ENCODE measurements at places on chromosomes 1 and 21.
A peak's percentile ranks its signal among the peaks of the same experiment; 100 is the strongest.

GRCh38 chr1:29177022-29177705 lies 4.5 kb downstream of the SRSF4 start:
- DNase-seq = no peak

DNA sequence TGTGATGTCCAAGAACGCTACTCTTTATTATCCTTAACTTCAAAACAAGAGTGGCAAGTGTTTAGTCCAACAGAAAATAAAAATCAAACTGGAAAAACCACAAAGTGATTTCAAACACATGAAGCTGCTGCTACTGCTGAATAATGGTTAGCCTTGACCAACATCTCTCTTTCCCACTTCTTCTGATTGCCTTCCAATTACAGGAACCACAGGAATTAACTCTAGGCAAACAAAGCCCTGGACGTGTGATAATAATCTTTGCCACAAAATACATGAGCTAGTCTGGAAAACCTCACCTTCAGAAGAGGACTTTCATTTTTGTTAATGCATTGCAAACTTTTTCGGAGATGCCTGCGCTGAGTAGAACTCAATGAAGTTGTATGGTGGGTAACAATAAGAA lies 48.6 kb upstream of the COL11A1 start:
- no peak for DNase-seq

DNA sequence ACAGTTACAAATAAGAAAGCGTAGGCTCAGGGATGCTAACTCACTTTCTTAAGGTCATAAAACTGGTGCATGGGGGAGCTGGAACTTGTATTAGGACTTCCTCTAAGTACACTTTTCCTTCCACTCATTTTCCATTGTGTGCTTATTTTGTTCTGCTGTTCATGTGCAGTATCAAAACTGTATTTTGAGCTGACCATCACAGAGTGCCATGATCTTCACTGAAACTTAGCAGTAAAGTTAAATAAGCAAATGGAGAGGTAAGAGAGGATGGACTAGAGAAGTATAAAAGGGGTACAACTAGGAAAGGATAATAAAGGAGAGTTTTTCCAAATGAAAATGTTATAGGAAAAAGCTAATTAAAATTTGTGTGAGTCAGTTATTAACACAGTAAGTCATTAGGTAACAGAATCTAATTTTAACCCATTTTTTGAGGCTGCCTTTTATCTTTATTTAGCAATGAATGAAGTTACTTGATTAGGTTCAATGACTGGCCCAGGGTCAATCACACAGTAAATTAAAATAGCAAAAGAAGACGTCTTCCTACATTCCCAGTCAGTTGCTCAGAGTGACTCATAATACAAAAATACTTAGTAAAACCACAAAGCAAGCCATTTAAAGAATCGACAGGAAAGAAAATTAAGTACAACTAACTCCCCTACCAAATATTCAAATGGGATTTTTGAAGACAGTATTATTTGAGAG lies 165.8 kb upstream of the C1orf105 start:
- no peak for DNase-seq

DNA sequence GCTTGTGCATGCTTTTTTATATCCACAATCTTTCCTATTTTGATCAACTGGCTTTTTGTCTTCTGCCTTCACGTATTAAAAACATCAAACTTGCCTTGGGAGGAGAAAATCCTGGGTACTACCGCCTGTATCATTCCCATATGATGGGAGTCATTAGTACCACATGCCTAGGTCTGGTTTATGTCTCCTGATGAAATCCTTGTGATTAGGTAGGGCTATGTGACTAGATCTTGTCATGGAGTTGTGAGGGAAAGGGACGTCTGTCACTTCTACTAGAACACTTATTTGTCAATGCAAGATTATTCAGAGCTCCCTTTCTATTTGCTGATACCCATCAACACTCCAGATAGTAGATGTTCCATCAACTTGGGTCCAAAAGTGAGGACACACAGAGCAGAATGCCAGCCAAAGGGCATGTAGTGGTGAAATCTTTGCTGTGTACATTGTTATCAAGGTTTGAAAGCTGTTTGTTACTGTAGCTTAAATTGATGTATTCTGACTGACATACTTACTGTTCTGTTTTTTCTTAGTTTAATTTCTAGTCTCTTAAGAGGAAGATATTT lies 621.8 kb upstream of the NR5A2 start:
- no peak for DNase-seq

GRCh38 chr1:234544087-234544579 lies 65.2 kb upstream of the TARBP1 start:
- peak; percentile 94 for DNase-seq

DNA sequence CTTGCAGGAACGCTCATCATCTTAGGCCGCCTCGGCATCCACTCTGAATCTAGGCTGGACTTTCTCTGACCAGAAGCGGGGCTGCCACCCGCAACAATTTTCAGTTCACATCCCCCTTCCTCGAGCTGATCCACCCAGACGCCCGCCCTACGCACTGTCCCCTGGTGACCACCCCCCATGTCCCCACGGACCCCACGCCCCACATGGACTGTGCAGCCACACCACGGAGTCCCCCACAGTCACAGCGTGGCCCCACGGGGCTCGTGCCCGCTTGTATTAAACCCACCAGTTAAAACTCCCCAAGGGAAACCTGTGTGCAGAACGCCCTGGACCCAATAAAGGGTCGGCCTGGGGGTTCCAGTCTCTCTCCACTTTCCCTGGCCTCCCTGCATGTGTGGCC lies 13.0 kb upstream of the C1QTNF12 start:
- DNase-seq = no peak

- DNase-seq = no peak
Observed at GRCh38 chr21:44592446-44593311, at the start of gene KRTAP10-6. KRTAP10-6 (minus strand) TSS chr21:44592505; CDS start chr21:44592484, 21 bp downstream.

DNA sequence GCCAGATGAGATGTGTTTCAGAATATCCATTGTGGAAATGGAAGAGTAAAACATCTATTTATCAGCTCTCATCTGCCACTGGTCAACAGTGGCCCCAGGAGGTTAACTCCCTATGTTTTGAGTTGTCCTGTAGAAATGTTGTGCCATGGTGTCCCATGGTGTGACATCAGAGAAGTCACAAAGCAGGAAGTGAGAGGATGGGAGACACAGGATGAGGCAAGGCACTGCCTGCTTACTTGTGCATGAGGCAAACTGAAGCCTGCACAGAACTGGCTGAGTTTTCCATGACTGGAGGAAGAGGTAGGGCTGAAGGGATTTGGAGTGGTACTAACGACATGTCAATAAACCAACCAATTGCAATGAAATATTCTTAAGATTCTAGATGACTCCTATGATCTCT lies 131.5 kb upstream of the ZNF644 start:
- DNase-seq = no peak

DNA sequence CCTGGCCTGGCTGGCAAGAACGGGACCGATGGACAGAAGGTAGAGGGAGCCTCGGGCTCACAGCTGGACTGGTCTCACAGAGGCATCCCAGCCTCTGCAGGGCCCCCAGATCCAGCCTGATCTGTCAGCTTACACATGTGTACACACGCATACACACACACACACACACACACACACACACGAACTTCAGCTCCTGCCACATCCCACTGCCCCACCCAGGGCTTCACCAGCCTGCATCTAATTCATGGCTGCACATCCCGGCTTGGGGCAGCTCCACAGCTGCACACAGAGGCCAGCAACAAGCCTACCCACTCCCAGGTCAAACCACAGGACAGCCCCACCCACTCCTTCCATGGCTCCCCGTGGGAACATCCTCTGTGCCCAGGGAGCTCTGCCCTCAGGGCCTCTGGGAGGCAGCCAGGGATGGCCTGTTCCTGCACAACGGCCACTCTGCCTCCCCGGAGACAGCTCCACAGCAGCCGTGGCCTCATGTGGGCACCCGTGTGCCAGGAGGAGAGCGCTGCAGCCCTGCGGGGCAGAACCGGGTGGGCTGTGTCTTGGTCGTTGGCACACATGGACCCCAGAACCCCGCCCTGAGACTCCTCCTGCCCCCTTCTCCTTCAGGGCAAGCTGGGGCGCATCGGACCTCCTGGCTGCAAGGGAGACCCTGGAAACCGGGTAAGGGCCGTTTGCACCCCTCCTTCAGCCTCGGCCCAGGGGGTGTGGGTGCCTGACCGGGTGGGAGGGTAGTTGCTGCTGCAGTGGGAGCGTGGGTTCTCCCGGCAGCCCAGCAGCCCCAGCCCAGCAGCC lies 19.1 kb downstream of the COL6A2 start:
- DNase-seq = peak; percentile 20

GRCh38 chr1:17673329-17674072 lies 81.6 kb upstream of the ACTL8 start:
- DNase-seq = no peak

GRCh38 chr1:61293986-61294504 lies 211.7 kb downstream of the NFIA start:
- no peak for DNase-seq

- DNase-seq = no peak
Observed at GRCh38 chr1:60657926-60658325, 424.4 kb upstream of the NFIA start.

- no peak for DNase-seq
Observed at GRCh38 chr1:212218911-212219310, 66.3 kb upstream of the PPP2R5A start.

DNA sequence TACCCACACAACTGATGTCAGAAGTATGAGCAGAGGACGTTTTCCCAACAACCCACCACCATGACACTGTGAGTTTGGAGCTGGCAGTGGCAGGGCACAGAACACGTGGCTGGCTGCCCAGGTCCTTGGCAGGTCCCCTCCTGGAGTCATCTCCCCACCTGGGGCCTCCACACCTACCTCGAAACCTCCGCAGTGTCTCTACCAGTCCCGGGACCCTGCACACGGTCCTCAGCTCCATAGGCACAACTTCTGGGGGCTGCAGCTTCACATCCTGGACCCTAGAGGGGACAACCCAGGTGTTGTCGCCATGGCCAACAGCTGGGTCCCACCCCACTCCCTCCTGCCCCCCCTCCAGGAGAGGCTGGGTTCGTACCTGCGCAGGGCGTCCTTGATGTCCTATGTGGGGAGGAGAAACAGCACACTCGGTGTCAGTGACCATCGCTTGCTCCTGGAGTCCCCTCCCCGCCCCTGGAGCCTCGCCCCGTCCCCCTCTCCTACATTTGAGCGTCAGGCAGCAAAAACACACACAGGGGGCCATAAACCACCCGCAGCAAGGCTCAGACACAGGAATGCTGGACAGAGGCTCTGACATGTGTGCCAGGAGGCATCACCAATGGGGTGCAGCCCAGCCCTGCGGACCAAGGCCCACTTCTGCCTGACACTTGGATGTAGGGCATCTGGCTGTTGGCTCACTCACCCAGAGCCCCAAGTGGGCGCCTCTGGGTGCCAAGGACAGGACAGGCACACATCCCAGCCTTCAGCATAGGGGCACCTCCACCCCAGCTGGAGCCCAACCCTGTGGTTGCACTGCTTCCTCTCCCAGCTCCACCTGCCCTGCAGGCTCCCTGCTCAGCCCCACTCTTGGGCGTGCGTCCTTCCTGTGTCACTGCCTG lies 9.6 kb downstream of the TRIM11 start:
- DNase-seq = no peak

DNA sequence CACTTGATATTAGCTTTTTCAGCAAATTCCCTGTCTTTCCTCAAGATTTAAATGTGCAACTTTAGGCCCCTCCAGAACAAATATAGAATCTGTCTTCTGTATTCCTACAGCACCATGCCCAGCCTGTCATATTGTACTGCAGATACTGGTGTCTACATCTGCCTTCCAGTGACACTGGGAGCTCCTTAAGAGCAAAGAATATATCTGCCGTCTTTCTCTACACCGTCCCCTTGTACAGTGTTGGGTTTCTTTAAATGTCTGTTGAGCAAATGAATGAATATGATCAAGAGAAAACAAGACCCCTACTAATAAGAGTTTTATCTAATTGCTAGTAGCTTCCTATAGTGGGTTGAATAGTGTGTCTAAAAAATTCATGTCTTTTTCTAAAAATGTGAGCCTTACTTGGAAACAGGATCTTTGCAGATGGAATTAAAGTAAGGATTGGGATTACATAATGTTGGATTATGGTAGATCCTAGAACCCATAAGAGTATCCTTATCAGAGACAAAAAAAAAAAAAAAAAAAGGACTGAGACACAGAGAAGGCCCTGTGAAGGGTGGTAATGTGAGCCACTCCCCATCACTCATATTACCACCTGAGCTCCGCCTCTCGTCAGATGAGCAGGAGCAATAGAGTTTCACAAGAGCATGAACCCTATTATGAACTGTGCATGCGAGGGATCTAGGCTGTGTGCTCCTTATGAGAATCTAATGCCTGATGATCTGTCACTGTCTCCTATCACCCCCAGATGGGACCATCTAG lies 128.6 kb downstream of the FAF1 start:
- DNase-seq = no peak

DNA sequence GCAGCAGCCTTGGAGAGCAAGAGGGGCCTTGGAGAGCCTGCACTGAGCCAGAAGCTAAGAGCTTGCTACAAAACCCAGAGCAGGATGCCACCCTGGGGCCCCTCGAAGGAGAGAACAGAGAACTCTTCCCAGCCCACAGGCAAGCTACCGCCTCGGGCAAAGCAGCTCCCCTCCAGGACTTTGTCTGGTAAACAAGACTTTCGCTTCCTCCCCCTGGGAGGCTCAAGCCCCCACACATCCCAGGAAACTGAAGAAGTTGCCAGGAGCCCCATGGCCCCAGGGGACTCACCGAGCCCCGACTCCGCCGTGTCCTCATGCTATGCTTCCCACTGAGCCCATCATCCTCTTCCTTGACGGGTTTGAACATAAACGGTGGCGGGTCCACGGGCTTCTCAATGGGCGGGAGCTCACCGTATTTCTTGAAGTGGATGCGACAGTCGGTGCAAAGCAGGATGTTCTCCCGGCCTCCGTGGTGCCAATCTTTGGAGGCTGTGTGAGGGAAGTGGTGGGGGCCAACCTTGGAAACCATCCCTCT lies 45.9 kb downstream of the SLC45A1 start:
- no peak for DNase-seq

- no peak for DNase-seq
Observed at GRCh38 chr1:247908766-247909165, 11.3 kb upstream of the OR2T8 start.

DNA sequence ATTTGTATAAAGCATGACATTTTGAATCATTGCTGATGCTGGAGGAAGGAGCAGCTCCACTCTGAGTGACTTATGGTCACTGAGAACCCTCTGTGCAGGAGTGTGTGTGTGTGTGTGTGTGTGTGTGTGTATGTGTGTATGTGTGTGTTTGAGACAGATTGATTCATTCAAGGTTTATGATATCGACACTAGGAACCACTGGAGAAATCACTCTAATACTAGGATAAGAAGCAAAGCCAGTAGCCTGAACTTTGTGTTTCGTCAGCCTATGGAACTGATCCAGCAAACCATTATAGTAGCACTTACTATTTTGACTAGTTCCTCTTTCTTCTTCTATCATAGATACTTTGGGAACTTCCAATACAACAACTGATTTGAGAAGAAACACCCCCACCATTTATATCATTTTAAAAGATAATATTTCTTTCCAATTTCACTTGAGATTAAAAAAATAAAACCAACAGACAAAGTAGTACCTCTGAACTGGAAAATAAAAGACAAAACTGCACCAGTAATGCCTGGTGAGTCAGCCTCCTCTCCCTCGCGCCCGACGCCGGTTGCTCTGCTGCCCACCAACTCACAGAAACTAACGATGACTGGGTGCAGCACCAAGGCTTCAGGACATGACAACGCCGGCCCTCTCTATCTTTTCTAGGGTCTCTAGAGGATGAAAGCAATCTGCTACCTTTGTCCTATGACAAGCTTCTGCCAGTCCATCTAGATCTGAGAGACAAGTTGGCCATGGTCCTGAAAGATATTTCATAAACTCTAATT lies 20.9 kb downstream of the SLAMF1 start:
- no peak for DNase-seq

All from BE2C (cell line).